Right renal cortex interstitium (tissue), 3 donors: ENCODE measurements at places on chromosomes 2 and 18.

DNA sequence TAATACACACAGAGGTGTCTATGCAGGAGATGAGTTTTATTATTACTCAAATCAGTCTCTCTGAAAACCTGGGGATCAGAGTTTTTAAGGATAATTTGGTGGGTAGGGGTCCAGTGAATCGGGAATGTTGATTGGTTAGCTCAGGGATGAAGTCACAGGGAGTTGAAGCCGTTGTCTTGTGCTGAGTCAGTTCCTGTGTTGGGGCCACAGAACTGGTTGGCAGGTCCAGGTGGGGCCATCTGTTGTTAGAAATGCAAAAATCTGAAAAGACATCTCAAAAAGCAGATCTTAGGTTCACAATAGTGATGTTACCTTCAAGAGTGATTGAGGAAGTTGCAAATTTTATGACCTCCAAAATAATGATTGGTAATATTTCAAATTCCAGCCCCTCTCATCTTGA lies 86.9 kb downstream of the VSNL1 start:
- no peak for DNase-seq

DNA sequence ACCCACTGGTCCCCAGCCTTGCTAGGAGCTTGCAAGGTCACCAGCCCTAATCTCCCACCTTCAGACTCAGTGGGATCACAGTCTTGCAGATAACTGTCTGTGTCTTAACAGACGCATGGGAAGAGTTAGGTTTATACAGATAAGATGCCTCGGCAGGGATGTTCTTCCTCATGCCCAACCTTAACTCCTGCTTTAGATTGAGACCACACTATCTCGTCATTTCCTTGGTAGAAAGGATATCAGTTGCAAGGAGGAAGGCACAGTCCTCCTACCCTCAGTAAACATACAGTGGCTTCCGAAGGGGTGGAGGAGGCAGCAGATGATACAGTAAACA lies 7.2 kb downstream of the NT5DC4 start:
- DNase-seq: no peak

DNA sequence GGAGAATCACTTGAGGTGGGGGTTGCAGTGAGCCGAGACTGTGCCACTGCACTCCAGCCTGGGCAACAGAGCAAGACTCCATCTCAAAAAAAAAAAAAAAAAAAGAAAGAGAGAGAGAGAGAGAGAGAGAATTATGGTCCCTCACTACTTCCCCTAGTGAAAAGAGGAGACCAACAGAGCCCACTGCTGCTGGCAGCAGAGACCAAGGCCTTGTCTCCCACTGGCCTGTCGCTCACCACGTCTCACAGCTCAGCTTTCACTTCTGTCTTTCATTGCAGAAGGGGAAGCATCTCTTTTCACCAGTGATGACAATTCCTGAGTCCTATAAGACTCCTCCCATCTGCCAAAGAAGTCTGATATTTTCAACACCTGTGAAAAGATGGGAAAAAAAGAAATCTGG lies 81.3 kb downstream of the CLHC1 start:
- no peak for DNase-seq

DNA sequence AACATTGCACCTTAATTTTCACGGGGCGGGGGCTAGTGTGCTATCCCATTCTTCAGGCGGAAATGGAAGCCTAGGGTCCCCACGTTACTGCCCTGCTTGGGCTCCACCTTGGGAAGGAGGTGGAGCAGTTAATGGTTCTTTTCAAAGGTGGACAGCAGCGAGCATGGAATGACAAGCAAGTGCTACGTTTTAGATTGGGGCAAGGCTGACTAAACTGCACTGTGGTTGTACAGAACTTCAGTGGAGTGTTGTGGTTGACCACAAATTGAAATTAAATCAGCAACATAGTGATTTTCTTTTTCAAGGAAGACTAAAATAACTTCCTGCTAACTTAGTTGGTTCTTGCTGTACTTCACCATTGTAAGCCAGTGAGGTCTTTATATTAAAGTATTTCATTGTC lies 47.0 kb downstream of the CHRNA1 start:
- no peak for DNase-seq

- DNase-seq: no peak
Measured at GRCh38 chr2:27233341-27233740, 16.2 kb downstream of the CAD start.

DNA sequence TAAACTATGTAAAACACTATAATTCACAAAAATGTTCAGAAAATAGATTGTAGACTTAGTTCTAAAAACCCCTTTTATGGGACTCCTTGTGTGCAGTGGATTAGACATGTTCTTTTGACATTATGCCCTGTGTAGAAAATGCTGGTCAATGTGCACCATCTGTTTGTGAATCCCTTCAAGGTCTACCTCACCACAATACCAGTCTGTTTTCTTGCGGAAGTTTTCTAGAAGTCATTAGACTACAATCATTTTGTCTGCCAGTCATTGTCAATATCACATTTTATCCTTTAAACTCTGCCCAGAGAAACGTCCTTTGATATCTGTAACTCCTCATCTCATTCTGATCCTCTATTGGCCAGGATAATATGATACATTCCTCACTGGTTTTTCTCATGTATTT lies 7.8 kb downstream of the ITGA4 start:
- DNase-seq: no peak
